Posterior cingulate gyrus (tissue), 11 donors: ENCODE measurements at places on chromosomes 7 and 10.
A peak's percentile ranks its signal among the peaks of the same experiment; 100 is the strongest.

DNA sequence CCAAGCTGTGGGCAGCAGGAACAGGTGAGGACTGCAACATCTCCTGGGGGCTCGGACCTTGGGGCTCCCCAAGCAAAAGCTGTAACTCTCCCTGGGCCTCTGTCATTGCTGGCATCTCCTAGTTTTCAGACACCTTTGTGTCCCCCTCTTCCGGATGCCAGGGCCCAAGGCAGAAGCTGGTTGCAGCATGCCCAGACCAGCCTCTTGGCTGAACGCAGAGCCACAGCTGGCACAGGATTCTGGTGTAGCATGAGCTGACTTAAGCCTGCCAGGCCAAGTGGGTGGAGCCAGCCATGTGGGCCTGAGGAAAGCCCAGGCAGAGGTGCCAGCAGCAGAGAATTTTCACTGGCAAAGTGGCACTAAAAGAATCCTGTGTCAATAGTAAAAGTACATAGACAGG lies 43.5 kb downstream of the ZWINT start:
- DNase-seq: peak; percentile 55

GRCh38 chr7:50446542-50446960 lies 3.6 kb downstream of the FIGNL1 start:
- DNase-seq: no peak

DNA sequence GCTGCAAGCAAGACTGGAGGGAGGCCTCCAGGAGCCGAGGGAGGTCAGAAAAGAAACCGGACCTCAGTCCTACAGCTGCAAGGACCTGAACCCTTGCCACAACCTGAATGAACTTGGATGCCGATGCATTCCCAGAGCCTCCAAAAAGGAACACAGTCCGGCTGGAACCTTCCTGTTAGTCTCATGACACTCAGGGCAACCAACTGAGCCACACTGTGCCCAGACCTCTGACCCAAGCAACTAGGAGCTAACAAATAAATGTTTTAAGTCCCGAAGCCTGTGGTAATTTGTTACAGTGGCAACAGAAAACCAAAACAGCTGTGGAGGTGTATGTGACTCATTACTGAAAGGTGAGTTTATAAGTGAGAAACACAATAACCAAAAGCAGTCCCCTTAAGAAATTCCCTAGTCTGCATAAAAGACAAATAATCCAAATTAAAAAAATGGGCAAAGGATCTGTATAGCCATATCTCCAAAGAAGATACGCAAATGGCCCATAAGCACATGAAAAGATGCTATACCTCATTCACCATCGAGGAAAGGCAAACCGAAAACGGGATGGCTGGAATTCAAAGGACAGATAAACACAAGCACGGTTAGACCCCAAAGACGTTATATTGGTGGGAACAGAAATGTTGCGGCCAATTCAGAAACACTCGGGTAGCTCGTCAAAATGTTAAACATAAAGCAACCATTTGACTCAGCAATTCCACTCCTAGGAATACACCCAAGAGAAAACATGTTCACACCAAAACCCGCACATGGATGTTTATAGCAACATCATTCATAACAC lies 24.8 kb downstream of the GNA12 start:
- no peak for DNase-seq

GRCh38 chr7:98105942-98106544 lies 619 bp upstream of the LMTK2 start:
- DNase-seq: no peak

- no peak for DNase-seq
Measured at GRCh38 chr7:37312608-37313007, 136.1 kb downstream of the ELMO1 start.

DNA sequence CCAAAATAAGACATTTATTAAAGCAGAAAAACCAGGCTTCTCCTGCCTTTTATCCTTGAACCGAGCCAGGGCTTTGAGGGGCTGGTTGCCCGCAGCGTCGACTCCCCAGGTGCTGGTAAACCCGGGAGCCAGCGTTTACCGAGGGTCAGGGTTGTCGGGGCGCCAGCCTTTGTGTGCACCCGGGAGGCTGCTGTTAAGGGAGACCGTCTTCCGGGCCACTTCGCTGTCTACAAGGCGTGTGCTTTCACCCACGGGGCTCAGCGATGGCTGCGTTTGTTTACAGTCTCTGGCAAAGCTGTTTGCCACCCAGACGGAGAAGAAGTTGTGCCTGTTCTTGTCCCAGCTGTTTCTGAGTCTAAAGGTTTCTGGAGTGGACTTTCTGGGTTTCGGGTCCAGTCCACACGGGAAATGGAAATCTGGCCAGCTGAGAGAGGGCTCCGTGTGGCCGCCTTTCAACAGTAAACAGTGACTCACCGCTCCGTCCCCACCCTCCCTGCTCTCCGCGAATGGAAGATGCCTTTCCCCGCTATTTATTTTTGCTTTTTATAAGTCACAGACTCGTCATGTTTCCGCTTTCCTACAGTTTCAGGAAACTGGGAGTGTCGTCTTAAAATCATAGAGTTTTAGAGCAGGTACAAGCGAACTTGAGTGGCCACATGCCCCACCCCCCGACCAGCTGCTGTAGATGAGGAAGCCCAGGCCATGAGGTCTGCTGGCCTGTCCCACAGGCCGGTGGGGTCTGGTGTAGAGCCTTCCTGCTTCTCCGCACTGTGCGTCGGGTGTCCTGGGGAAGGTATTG lies 2.2 kb downstream of the MAFK start:
- DNase-seq: peak; percentile 57

- no peak for DNase-seq
Measured at GRCh38 chr7:38773430-38773829, 135.6 kb downstream of the VPS41 start.

DNA sequence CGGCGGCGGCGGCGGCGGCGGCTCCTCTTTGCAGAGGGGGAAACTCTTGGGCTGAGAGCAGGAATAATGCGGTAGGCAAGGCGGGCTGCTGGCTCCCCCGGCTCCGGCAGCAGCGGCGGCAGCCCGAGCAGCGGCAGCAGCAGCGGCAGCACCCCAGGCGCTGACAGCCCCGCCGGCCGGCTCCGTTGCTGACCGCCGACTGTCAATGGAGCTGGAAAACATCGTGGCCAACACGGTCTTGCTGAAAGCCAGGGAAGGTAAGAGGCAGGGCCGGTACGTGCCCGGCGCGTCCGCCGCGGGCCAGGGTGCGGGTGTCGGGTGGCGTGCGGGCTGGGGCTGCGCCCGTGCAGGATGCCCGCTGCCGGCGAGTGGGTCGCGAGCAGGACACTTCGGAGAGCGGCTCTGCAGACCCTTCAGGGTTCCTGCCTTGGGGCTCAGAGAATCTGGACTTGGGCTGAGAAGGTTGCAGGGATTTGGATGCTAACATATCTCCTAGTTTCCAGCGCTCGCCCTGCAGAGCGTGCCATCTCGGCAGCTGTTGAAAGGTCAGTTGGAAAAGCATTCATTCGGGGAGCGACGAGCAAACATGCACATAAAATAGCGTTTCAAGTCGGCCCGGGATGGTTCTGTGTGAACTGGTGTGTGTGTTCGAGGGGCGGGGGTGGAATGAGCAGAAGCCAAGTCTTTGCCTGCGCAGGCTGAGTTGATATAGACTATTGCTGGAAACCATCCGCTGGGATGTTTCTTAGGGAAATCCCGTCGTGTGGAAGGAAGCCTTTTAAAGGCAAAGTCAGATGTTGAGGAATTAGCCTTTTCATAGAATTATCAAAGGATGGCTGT lies 562 bp downstream of the GRK5 start:
- DNase-seq: peak; percentile 32

DNA sequence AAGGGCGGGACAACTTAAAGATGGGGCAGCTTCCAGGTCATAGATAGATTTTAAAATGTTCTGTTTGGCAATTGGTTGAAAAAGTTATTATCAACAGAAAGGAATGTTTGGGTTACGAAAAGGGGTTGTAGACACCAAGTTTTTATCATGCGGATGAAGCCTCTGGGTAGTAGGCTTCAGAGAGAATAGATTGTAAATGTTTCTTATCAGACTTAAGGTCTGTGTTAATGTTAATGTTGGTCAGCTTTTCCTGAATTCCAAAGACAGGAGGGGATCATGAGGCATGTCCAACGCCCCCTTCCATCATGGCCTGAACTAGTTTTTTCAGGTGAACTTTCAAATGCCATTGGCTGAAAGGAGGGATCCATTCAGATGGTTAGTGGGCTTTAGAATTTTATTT lies 84.2 kb upstream of the KIF5B start:
- DNase-seq: no peak

DNA sequence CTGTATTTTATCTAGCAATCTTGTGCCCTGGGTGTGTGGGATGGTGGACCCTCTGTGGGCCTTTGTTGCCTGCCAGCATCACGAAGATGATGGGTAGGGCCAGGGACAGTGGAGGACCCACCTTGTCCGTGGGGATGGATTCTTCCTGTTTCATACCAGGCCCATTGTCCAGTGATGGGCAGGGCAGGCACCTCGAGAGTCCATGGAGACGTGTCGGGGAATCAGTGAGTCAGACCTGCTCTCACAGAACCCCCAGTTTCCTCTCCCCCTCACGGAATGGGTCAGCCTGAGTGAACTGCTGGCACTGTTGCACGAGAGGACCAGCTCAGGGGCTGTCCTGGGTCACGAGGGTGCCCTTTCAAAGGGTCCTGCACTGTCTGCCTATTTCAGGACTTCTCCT lies 401.2 kb downstream of the RPS24 start:
- no peak for DNase-seq

DNA sequence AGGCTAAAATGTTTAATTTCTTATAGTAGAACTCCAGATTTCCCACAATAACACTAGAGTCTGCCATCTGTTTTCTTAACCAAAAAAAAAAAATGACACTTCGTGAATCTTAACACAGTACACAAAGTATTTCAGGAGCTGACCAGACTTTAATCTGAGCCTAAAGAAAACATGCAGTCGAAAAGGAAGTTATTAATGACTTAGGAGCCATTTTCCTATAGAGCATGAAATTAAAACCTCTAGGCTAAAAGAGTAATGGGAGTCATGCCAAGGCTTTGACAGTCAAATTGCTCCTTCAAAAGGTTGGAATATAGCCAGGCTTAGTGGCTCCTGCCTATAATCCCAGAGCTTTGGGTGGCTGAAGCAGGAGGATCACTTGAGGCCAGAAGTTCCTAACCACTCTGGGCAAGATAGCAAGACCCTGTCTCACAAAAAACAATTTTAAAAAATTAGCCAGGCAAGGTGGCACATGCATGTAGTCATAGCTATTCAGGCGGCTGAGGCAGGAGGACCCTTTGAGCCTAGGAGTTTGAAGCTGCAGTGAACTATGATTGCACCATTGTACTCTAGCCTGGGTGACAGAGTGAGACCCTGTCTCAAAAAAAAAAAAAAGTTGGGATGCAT lies 13.6 kb downstream of the MICU1 start:
- no peak for DNase-seq

- DNase-seq: no peak
Measured at GRCh38 chr7:101913851-101914250, 96.4 kb downstream of the CUX1 start.

DNA sequence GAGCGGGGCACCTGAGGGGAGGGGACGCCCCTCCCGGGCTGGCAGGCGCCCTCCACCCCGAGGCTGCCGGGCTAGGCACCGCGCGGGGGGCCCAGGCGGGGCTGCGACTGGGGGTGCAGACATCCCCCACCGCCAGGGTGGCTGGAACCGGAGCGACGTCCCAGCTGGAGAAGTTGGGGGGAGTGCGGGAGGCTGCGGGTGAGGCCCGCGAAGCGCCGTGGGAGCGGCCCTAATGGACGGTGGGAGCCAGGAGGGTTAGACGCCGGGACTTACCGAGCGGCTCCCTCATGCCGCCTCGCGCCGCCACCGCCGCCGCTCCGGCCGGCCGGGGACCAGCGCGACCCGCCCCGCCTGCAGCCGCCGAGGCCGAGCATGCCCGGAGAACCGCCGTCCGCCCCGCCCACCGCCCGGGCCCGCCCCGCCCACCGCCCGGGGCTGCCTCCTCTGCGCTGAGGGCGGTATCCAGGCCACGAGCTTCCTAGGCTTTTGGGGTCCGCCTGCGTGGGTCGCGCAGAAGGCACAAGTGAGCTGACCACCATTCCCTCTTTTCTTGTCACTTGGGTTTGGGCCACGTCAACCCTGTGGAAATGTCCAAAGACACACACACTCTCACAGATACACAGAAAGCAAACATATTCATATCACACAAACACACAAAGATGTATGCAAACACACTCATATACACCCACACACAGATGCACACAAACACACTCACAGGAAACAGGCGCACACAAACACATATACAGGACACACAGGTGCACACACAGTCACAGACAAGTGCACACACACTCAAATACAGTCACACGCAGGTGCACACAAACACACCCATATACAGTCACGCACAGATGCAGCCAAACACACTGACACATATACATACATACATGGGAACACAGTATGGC lies at the start of gene JCAD:
JCAD (minus strand) TSS at position 378 of the 899 bp plus-strand sequence. CDS start 11,774 bp downstream, outside the sequence.
- peak; percentile 62 for DNase-seq

GRCh38 chr7:30752979-30753378 lies 1.0 kb downstream of the INMT start:
- DNase-seq: no peak

DNA sequence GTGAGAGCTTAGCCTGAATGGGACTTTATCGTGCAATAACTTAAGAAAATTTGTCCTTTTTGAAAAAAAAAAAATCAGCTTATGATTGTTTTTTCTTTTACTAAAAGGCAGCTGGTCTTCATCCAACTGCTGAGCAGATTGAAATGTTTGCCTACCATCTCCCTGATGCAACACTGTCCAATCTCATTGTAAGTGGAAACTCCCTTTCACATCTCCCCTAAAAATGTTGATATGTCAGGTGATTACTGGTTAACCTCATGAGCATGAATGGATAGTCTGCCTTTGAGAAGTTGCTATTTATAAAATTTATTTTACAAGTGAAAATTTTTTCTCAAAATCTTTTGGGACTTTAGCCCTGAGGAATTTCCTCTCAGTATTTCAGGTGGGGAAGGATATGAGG lies 17.8 kb upstream of the HKDC1 start:
- DNase-seq: no peak

GRCh38 chr10:31709028-31709427 lies 219.6 kb downstream of the ARHGAP12 start:
- DNase-seq: no peak

DNA sequence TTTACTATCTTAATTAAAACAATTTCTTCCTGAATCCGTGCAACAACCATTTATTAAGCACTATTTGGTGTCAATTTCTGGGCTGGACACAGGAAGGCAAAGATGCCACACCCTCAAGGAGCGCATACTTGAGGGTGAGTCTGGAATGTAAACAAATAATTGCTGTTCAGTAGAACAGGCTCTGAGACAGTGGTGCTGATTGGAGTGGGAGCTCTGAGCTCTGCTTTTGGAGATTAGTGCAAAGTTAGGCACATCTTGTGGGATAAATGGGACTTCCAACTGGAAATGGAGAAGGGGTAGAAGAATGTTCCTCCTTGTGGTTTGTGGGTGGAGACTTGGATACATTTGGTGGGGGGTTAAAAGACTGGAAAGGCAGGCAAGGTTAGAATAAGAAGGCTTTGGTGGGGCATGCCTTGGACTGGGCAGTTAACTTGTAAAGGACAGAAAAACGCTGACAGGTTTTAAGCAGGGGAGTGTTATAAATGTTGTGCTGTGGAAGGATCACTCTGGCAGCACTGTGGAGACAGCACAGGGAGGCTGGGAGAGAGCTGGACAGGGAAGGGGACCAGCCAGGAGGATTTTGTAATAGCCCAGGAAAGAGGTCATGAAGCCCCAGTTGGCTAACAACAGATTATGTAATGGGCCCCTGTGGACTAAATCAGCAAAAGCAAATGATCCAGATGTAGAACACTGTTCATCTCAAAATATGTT lies 80.7 kb downstream of the ZNF365 start:
- no peak for DNase-seq
